ENCODE measurements at places on chromosomes 13 and 19.

- peak; percentile 61 for DNase-seq
Measured at GRCh38 chr13:80297094-80297493, 43.8 kb downstream of the SPRY2 start.

- DNase-seq, result no peak
Measured at GRCh38 chr13:78121001-78121400, 202.4 kb upstream of the EDNRB start.

DNA sequence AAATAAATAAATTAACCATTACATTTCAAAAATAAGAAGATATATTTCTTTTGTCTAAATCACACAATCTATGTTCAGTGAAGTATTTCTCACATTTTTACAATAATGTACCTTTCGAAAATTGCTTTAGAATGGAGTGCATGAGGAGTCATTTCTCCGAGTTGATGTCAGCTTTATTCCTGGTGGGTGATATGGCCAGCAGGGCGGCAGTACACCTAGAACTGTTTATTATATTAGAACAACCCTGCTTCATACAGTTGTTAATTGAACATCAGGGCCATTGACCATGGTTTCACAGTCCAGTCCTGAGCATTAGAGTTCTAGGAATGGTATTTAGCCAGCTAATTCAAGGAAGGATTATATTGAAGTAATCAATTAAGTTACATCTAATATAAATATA, 696.3 kb upstream of the SLC10A2 start:
- no peak for DNase-seq

GRCh38 chr13:45718992-45719391, 16.9 kb downstream of the CBY2 start:
- DNase-seq, result no peak

GRCh38 chr19:39843919-39844793, 2.0 kb downstream of the FBL start:
- no peak for DNase-seq

- DNase-seq, result no peak
Measured at GRCh38 chr19:32887572-32888215, 18.1 kb upstream of the SLC7A9 start.

GRCh38 chr19:11475861-11476260, 5.0 kb downstream of the ELAVL3 start:
- DNase-seq, result no peak
